ENCODE measurements at places on chromosomes 13 and 19. TPM values are rescaled to one million over a fixed set of nuclear protein-coding genes. Genes with fewer than 3 reads are reported as not detected.

Gene CCL25
- not detected for total RNA-seq

DNA sequence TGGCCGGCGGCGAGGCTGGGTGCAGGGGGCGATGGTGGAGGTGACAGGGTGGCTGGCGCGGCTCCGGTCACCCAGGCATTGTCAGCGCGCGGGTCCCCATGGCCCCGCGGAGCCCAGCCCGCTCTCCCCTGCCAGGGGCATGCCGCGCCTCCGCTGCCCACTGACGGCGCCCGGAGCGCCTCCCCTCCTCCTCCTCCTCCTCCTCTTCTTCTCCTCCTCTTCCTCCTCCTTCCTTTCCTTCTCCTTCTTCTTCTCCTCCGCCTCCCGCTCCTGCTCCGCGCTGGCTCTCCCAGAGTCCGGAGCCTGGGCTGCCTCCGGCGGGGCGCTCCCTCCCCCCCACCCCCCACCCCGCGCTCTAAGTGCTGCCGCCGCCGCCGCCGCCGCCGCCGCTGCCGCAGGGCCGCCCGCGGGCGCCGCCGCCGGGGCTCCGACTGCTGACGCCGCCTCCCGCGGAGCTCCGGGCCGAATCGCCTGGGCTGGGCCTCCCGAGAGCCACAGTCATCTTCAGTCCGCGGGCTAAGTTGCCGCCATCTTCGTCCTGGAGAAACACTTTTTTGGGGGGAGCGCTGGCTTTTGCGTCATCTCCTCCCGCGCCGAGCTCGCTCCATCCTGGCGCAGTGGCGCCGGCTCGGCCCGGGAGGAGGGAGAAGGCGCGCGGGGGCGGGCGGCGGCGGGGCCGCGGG, 348.3 kb downstream of the LIG4 start:
- peak; percentile 94 for DNase-seq

- no peak for DNase-seq
Observed at GRCh38 chr13:89239361-89240127, 1568.4 kb downstream of the SLITRK5 start.

- DNase-seq, result no peak
Observed at GRCh38 chr13:87453244-87453643, 217.9 kb upstream of the SLITRK5 start.

DNA sequence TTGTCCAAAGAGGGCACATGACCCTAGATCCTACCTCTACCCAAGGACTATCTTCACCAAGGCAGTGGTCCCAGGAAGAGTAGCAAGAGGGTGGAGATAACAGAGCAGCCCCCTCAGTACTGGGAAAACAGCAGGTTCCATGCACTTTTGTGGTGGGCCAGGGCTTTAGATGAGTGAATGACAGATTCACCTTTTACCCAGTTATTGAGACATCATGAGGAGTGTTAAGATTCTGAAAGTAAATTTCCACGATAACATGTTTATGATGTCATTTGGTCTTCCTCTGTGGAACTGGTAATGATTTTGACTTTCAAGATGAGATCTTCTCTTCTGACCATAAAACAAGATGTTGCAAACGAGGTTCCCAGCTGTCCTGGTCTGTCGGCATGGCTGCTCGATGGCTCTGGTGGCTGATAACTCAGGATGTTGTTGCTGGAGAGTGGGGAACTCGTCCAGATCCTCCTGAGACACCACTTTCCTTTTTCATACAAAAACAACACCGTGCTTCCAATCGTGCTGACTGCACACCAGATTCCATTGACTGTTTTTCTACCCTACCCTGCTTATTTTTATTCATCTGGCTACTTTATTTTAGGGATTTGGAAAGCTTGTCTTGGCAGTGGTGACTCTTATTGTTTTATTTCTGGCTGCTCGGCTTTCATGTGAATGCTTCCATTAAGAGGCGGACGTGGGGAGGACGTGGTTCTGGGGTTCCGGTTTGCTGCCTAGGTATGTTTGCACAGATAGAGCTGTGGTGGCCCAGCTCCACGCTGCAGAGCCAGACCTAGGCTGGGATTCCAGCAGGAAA, 88.5 kb downstream of the LRCH1 start:
- DNase-seq, result peak; percentile 47

DNA sequence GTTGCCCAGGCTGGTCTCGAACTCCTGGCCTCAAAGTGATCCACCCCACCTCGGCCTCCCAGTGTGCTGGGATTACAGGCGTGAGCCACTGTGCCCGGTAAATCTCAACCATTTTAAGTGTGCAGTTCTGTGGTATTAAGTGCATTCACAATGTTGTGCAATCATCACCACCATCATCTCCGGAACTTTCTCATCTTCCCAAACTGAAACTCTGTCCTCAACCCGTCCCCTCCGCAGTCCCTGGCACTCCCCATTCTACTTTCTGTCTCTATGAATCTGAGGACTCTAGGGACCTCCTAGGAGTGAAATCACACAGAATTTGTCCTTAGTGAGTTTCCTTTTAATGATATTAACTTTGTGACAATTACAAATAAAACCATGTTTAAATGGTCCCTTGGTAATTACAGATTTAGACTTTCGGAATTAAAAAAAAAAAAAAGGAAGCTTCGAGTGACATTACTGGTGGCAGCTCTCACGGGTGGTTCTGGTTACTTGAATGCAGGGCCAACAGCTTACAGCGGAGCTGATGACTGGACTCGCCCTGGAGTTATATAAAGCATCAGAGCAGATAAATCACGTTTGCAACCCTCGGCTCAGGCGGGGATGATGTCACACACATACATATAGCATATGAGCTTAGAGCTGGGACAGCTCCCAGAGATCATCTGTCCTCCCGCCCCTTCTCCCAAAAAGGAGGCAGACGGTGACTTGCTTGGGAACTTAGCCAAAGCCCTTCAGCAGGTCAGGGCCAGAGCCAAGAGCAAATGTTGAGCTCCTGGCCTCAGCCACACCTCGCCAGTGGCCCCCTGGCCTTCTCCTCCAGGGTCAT, 89.8 kb downstream of the ZNF557 start:
- peak; percentile 89 for DNase-seq
